GM23248 (cell line): ENCODE measurements at places on chromosomes 5 and 9. TPM values are rescaled to one million over a fixed set of nuclear protein-coding genes. Genes with fewer than 3 reads are reported as not detected.
A peak's percentile ranks its signal among the peaks of the same experiment; 100 is the strongest.

Gene PAX5
- polyA plus RNA-seq: 0.09 TPM in 1 of 2 replicates, not detected in the other

Gene IL6ST
- 220 and 242 TPM in 2 replicates for polyA plus RNA-seq

Gene LRRC19
- 0.10 TPM in 1 of 2 replicates, not detected in the other for polyA plus RNA-seq

GRCh38 chr9:124810663-124811355 is 33.9 kb downstream of the OLFML2A start:
- DNase-seq: peak; percentile 85
- H3K4me3 ChIP-seq: 0 out of 2 replicates have a peak overlapping the region, but pooled peaks have one; percentile 11
- peaks cover 27% of the 10 kb centered on the region for H3K4me1 ChIP-seq
- H3K27me3 ChIP-seq: no peaks in the 10 kb centered on the region
- H3K36me3 ChIP-seq: no peaks in the 10 kb centered on the region
- peak overlapping the region; percentile 68 for H3K27ac ChIP-seq

- no peak overlapping the region for H3K27ac ChIP-seq
- H3K36me3 ChIP-seq: no peaks in the 10 kb centered on the region
- no peak overlapping the region for H3K4me3 ChIP-seq
- no peaks in the 10 kb centered on the region for H3K27me3 ChIP-seq
- no peaks in the 10 kb centered on the region for H3K4me1 ChIP-seq
These were observed 188.6 kb downstream of the PARP8 start for GRCh38 chr5:50855001-50855400.

DNA sequence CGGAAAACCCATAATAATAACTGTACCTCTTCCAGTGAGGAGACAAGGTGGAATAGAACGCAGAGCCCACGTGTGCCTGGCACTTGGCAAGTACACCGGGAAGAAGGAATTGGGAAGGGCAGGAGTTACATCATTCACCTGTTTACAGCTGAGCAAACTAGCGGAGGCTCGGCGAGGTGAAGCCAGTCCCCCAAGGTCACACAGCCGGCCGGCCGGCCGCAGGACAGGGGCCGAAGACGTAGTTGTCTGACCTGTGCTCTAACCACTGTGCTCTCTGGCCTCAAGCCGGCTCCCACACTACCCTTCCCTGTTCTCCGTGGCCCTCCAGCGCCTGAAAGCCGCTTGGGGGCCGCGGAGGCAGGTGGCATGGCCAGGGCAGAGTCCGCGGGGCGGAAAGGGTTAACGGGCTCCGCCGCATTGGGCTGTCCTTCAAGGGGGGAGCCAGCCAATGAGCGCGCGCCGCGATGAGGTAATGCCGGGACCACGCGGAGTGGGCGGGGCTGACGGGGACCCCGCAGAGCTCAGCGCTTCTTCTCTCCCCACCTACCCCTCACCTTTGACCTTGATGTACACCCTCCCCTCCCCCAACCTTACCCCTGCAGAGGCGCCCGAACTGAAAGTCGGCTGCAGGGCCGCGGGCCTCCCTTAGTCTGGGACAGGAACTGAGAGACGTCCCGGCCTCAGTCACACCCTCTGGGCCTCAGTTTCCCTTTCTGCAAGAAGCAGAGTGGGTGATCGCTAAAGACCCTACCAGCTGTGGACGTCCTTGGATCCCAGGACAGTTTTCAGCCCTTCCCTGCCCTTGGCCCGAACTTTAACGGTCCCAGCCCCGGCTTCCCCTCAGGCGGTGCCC is 125.1 kb downstream of the C9orf50 start:
- peak overlapping the region; percentile 96 for H3K27ac ChIP-seq
- H3K4me3 ChIP-seq: peak overlapping the region; percentile 85
- peak; percentile 90 for DNase-seq
- H3K27me3 ChIP-seq: no peaks in the 10 kb centered on the region
- no peaks in the 10 kb centered on the region for H3K36me3 ChIP-seq
- peaks cover 28% of the 10 kb centered on the region for H3K4me1 ChIP-seq
